ENCODE measurements at places on chromosomes 1 and 21.
A peak's percentile ranks its signal among the peaks of the same experiment; 100 is the strongest.

- DNase-seq = no peak
Observed at GRCh38 chr1:231971397-231972110, 345.0 kb downstream of the DISC1 start.

GRCh38 chr1:25355841-25356395, 17.8 kb downstream of the TMEM50A start:
- no peak for DNase-seq

DNA sequence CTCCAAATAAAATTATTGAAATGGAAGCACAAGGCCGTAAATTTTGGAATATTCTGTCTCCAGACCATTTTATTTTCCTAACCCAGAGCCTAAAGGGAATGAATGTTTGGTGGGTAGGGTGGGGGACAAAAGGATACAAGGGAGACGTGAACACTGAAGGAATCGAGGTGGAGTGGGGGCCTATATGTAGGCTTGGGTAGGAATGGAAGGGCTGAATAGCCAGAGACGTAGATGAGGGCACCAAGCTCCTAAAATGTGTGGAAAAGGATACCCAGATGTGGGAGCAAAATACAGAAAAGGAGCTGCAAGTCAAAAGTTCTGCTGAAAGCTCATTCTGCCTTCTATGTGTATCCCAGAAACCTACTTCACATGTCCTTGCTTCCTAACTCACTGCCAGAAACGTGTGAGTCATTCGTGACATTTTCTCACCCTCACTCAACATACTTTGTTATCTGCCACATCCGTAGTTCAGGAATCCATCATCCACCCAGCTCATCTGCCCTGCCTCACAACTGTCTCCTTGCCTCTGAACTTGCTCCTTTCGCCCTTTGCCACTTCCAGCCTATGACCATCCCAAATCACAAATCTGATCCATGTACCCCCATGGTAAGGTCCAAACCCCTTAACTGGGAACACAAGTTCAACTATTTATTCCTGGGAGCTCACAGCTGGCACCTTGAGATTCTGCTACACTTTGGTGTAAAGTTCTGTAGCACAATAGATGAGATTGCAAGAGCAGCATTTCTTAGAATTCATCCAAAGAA, 84.1 kb upstream of the PRDX6 start:
- DNase-seq = peak; percentile 96

GRCh38 chr1:161198194-161198896, 509 bp downstream of the ADAMTS4 start:
- DNase-seq = peak; percentile 41

- no peak for DNase-seq
Observed at GRCh38 chr1:226111098-226111882, 48.8 kb downstream of the H3-3A start.

- no peak for DNase-seq
Observed at GRCh38 chr1:27015260-27015659, 2.6 kb upstream of the TENT5B start.

DNA sequence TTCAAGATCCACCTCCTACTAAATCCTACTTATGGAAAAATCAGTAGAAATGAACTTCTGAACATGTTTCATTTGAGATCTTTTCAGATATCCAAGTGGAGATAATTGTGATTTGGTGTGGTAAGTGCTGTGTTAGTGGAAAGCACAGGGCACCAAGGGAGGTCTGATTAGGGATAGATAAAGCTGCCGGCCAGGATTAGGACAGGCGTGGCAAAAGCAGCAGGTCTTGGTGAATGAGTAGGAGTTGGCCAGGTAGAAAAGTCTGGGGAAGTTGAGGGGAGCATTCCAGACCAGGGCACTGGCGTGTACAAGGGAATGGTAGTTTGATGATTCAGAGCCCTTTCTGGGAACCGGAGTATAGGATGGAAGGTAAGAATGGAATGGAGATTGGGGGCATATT, 47.8 kb downstream of the AZIN2 start:
- no peak for DNase-seq

GRCh38 chr1:235953801-235954200, 87.1 kb upstream of the LYST start:
- peak; percentile 96 for DNase-seq

DNA sequence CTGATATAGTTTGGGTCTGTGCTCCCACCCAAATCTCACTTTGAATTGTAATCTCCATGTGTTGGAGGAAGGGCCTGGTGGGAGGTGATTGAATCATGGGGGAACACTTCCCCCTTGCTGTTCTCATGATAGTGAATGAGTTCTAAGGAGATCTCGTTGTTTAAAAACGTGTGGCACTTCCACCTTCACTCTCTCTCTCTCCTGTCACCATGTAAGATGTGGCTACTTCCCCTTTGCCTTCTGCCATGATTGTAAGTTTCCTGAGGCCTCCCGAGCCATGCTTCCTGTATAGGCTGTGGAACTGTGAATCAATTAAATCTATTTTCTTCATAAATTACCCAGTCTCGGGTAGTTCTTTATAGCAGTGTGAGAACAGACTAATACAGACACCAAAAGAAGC, 40.4 kb downstream of the FRRS1 start:
- no peak for DNase-seq

DNA sequence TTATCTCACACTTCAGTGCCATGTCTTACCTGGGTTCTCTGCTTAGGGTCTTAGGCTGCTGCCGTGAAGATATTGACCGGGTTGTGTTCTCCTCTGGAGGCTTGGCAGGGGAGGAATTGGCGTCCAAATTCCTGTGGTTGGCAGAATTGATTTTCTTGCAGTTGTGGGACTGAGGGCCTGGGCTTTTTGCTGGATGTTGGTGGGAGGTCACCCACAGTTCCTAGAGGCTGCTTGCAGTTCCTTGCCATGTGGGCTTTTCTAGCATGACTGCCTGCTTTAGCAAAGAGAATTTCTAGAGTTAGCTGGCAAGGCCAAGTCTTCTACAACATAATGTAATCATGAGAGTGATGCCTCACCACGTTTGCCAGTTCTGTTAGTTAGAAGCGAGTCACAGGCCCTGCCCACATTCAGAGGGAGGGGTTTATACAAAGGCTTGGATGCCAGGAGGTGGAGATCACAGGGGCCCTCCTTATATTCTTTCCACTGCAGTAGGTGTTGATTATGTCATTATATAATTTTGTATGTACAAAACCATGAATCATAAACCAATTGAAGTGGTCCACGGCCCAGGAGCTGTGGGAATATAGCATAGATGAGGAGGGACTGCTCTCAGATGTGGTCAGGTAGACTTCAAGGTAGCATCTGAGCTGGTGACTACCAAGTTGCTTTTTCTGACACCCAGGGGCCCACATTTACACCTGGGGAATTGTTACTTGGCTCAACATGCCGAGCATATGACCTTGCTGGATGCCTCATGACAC, 6.6 kb downstream of the UBL4B start:
- peak; percentile 41 for DNase-seq

All from AG10803 (cell line).